G401 (cell line): ENCODE measurements at places on chromosomes 16 and 17.

- DNase-seq = peak; percentile 63
Observed at GRCh38 chr17:63445954-63446752, at the start of gene CYB561. CYB561 (minus strand) TSS chr17:63446306; CDS start chr17:63437547, 8,759 bp downstream.

DNA sequence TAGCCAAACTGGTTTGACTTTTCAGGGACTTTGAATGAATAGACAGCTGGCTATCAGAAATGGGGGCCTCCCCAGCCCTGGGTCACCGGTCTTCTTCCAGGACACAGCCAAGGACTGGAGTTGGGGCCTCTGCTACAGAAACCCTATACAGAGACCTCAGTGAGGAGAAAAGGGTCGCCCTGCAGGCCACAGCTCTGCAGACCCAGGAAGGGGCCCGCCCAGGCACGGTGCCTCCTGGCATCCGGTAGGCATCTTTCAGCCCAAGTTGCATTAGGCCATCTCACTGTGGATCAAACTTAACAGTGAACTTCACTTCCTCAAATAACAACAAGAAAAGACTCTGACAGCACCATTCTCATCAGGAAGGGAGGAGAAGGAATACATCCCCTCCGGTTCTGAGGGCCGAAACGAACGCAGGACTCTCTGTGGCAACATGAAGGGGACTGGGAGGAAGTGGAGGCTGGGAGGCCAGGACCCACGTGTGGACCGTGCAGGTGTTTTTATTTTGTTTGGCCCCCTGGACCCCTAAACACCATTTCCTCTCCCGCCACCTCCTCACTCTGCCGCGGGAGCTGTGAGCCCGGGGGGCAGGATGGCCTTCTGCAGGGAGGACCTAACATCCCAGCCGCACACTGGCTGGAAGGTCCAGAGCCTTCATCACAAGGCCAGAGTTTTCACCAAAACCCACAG, 7.2 kb downstream of the SLC38A10 start:
- no peak for DNase-seq

- DNase-seq = peak; percentile 77
Observed at GRCh38 chr17:17128476-17129075, 77.6 kb downstream of the PLD6 start.

GRCh38 chr17:69744512-69745070, 330.1 kb downstream of the MAP2K6 start:
- DNase-seq = no peak

GRCh38 chr17:33798308-33798707, 456.8 kb upstream of the CCL2 start:
- DNase-seq = no peak

- no peak for DNase-seq
Observed at GRCh38 chr16:51244887-51245657, 94.0 kb upstream of the SALL1 start.

DNA sequence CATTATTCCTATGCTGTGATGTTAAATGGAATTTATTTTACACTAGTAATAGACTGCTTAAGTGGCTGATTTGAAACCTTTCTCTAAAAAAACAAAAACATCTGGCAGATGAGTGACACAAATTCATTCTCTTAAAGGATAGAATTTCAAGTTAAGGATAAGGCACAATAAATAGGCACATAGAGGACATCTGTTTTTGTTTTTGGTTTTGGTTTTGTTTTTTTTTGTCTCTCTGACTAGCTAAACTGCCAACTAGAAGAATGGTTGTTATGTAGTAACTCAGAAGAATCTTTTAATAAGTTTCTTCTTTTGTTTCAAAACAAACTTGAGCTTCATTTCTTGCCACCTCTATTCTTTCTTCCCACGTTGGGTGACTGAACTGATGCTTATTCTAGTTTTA, 5.1 kb upstream of the VPS4A start:
- DNase-seq = no peak

DNA sequence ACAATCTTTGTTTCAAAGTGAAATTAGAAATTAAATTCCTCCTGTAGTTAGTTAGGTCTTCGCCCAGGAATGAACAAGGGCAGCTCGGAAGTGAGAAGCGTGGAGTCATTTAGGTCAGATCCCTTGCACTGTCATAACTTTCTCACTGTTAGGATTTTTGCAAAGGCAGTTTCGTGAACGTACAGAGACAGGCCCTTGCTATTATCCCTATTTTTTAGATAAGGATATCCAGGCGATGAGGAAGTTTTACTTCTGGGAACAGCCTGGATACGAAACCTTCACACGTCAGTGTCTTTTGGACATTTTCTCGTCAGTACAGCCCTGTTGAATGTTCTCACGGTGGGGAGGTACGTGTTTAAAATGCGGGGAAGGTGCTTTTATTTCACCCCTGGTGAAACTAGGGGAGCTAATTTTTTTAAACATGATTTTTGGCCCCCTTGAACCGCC, 318 bp upstream of the RBL2 start:
- no peak for DNase-seq

- no peak for DNase-seq
Observed at GRCh38 chr16:11045441-11045840, 101.1 kb downstream of the CLEC16A start.

DNA sequence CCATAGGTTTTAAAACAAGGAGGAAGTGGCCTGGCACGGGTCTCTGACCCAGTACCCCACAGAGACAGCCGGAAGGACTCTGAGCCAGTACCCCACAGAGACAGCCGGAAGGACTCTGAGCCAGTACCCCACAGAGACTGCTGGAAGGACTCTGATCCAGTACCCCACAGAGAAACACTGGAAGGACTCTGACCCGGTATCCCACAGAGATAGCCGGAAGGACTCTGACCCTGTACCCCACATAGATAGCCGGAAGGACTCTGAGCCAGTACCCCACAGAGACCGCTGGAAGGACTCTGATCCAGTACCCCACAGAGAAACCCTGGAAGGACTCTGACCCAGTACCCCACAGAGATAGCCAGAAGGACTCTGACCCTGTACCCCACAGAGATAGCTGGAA, 49.0 kb downstream of the TRARG1 start:
- DNase-seq = no peak

- no peak for DNase-seq
Observed at GRCh38 chr16:19746561-19746960, 28.5 kb downstream of the IQCK start.

DNA sequence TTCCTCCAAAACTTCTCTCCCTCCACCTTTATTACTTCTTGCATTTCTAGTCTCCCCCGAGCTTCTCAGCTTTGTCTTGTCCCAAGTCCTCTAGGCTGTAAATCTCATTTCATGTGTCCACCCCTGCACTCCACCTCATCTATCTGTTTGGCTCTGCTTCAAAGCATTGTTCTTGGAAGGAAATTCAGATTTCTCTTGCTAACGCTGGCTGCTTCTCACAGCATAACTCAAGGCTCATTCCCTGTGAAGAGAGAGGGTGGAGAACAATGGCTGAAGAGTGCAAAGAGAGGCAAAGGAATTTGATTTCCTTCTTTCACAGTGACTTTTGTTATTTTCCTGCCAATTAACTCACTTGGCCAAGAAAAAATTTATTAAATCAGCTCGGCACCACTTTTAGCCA, 476.5 kb downstream of the TMEM114 start:
- DNase-seq = no peak

GRCh38 chr16:66904428-66904845, 14.2 kb downstream of the CDH16 start:
- DNase-seq = no peak

GRCh38 chr17:75487351-75488070, 27.8 kb downstream of the CASKIN2 start:
- peak; percentile 62 for DNase-seq
